NCI-H226 (cell line): ENCODE measurements at places on chromosomes 3 and 15.

DNA sequence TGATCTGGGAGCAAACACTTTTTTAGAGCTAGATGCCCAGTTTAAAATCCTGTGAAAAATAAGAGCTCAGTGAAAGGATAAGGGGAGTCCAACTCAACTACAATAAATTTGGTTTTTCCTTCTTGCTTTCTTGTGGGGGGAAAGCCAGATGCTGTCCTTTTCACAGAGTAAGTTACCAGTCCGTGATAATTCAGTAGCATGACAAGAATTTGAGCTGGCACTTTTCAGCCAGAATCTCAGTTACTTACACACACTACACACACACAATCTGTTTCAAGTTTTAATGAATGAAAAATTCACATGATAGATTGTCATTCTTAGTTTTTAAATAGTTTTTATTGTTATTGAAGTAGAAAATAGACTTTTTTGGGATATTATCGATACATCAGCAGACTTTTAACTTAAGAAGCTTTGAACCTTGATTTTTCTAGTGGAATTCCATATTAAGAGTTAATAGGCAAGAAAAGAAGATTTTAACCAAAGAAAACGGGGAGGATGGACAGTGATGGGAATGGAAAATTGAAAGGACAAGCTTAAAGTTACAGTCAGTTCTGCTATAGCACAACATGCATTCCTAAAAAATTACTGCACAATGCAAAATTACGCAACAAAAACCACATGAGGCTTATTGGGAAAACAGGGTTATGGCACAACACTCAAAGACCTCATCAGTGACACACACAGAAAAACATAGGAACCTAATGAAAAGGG lies 47.0 kb downstream of the PSMD6 start:
- DNase-seq, result peak; percentile 87

- no peak for DNase-seq
Observed at GRCh38 chr15:64035525-64035924, 10.8 kb downstream of the DAPK2 start.

DNA sequence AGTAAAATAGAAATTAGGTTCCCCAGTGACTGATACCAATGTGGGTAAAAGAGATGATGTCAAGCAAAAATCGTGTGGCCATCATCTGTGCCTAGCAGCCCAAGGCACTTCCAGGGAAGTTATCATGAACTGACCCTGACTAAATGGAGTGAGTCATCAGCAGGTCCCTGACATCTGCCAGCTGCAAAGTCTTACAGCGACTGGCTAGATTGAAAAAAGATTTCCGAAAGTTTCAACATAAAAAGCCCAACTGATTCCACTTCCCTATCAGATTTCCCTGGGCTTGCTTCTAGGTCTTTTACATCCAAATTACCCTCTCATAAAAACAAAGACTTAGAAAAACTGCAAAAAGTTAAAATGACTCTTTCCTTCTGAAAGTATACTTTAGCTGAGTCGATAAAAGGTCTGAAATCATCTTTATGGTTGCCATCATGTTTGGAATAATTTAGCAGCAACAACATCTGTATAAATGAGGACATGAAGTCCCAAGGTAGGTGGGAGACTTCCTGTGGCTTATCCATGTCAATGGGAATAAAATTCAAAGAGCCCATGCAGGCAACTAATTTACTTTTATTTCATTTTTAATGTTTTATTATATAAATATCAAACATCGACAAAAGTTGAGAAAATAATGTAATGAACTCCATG lies 342.8 kb downstream of the ERC2 start:
- DNase-seq, result peak; percentile 29

DNA sequence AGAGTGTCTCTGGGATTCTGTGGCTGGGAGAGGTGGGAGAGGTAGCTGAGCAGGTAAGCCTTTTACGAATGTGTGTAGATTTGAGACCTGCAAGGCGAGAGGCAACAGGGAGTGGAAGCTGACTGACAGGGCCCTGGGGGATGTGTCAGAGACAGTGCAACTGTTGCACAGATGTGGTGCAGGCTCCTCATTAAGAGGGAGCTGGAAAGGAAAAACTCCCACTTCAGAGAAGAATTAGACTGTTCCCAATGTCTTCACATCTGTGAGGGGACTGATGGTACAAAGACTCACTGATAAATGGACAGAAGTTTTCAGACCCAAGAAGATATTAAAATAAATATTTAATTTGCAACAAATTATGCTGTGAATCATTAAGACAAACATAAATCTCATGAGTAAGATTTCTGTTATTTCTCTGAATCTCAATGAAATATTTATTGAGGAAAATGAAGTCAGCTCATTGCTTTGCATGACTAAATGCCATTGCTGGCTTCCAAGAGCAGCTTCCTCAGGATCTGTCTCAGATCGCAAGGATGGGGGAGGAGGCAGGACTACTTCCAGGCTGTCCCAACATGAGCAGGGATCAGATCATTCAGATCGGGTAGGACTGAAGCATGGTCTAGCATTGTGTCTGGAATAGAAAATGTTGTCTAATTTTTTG lies 127.3 kb upstream of the ROPN1 start:
- DNase-seq, result no peak

- no peak for DNase-seq
Observed at GRCh38 chr15:69713726-69714559, 261.3 kb downstream of the RPLP1 start.

- no peak for DNase-seq
Observed at GRCh38 chr3:158916111-158916510, 114.3 kb downstream of the MFSD1 start.

- no peak for DNase-seq
Observed at GRCh38 chr15:62841269-62841628, 201.3 kb upstream of the TPM1 start.

- DNase-seq, result no peak
Observed at GRCh38 chr3:13500133-13500885, 20.2 kb downstream of the HDAC11 start.

GRCh38 chr15:50744601-50745000 lies 20.9 kb downstream of the SPPL2A start:
- no peak for DNase-seq

- DNase-seq, result no peak
Observed at GRCh38 chr15:60049948-60050347, 45.8 kb downstream of the FOXB1 start.

GRCh38 chr3:171700653-171701052 lies 109.6 kb downstream of the PLD1 start:
- DNase-seq, result no peak

DNA sequence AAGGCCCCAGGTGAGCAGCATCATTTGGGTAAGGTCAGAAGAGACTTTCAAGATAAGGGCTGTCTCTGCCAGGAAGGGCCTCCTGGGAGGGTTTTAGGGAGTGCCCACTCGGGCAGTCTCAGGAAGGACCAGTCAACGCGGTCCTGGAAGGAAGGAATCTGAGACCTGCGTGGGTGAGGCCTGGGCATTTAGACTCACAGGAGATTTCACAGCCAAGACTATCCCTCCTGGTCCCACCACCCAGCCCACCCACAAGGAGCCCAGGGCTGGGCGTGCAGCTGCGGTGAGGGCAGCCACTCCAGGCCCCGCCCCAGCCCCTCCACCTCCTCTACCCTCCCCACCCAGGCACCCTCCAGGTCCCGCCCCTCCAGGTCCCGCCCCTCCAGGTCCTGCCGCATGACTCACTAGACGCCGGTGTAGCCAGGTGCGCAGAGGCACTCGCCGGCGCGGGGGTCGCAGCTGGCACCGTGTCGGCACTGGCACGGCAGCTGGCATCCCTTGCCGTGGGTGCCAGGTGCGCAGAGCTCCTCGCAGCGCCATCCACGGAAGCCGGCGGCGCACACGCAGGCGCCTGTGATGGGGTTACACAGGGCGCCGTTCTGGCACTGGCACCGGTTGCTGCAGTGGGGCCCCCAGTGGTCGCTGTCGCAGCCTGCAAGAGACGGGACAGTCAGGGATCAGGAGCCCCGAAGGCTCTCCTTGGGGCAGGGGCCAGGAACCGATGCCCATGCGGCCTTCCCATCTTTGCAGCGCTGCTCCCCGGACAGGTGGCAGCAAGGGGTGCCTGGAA lies 112.7 kb downstream of the RAB11A start:
- DNase-seq, result peak; percentile 46

- peak; percentile 63 for DNase-seq
Observed at GRCh38 chr3:115146418-115147328, at the start of gene ZBTB20. Gene ZBTB20, minus strand, starts transcription at chr3:115147288.

DNA sequence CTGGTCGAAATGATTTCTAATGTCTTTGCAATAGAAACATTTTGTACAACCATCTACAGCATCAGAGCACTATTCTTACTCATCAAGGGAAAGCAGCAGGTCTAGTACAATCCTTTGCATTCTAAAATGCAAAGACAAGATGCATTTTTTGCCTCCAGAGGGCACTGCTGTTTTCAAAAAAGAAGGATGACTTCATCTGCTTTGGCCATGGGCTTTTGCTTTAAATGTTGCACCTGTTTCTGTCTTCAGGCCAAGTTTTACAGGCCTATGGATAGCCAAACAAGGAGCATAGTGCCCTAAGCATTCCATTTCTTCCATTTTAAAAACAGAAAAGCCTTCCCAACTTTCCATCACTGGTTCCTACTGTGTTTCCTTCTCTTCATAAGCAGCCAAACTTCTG lies 3.4 kb downstream of the PARP9 start:
- DNase-seq, result peak; percentile 37

DNA sequence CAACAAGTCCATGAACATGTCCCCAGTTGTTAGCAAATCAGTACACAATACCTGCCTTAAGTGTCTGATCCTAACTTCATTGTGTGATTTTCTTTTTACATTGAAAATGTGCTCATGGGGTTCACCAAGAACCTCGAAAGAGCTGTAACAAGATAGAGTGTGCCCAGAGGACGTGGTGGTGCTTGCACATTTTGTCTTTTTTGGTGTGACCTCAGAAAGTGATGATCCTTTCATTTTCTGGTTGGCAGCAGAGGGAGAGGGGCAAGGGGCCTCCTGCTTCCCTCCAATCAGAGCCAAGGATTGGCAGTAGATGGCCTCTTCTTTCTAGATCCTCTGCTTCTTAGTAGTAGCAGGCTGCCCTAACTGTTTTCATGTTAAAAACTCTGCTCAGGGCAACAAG lies 176.4 kb downstream of the OPA1 start:
- no peak for DNase-seq

GRCh38 chr3:13657660-13658435 lies 108.9 kb downstream of the FBLN2 start:
- DNase-seq, result peak; percentile 42

GRCh38 chr15:54518156-54518882 lies 540.1 kb downstream of the UNC13C start:
- DNase-seq, result no peak

GRCh38 chr3:43883729-43884396 lies 193.1 kb downstream of the ABHD5 start:
- no peak for DNase-seq

- peak; percentile 32 for DNase-seq
Observed at GRCh38 chr15:40929660-40930429, 705 bp downstream of the DLL4 start.

GRCh38 chr15:91866971-91867372 lies 13.5 kb downstream of the SLCO3A1 start:
- no peak for DNase-seq

- DNase-seq, result no peak
Observed at GRCh38 chr3:13703071-13703470, 154.1 kb downstream of the FBLN2 start.

DNA sequence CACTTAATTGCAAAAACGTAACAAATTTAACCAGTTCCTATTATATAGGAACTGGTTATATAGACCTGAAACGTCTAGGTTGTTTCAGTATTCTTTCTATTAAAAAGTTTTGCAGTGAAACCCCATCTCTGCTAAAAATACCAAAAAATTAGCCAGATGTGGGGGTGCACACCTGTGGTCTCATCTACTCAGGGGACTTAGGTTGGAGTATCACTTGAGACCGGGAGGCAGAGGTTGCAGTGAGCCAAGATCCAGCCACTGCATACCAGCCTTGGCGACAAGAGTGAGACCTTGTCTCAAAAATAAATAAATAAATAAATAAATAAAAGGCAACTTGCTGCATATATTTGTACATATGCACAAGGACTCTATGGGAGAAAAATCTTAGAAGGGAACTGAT lies 387.0 kb downstream of the TUSC7 start:
- no peak for DNase-seq

DNA sequence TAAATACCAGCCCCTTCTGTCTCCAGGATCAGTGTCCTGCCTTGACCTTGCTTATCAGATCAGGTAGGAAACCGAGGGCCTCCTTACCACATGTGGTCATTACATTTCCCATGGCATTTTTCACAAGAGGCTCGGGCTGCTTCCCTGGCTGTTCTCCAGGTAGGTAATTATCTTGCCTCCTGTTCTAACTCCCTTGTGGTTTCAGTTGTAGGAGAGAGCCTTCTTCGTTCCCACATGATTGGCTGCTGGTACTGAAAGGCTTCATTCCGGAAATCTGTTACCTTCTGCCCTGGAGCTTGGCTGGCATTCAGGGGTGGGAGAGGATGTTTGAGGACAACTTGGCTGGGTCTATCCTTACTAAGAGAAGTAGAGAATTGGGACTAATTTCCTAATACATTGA lies 46.8 kb upstream of the RORA start:
- peak; percentile 67 for DNase-seq

- DNase-seq, result peak; percentile 62
Observed at GRCh38 chr3:188948281-188948996, 223.3 kb upstream of the TPRG1 start.

DNA sequence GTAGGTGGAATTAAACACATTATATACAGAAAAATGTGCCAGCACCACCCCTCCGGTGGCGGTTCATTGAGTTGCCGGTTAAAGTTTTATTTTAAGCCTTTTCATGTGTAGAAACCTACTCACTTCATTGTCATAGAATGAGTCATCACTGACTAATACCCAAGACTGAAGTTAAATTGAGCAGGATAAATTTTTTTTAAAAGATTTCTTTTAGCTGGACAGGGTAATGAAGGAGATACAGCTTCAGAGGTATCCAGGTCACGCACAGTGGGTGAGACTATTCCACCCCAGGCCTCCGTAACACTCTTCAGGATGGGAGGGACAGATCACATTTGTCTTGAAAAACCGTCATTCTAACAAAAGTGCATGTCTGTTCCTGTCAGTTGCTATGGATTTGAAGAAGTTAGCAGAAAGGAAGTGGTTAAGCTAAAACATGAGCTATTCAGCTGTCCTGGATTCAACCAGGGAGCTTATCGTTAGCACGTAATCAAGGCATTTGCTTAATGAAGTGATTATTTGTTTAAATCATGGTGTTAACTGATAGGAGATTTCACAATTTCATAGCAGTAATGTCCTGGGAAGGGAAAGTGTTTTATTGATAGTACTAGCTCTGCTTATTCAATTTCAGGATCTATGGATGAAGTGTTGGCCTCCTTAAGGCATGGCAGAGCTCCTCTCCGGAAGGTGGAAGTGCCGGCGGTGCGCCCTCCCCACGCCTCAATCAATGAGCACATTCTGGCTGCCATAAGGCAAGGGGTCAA lies 23.4 kb downstream of the WHAMM start:
- DNase-seq, result peak; percentile 85

DNA sequence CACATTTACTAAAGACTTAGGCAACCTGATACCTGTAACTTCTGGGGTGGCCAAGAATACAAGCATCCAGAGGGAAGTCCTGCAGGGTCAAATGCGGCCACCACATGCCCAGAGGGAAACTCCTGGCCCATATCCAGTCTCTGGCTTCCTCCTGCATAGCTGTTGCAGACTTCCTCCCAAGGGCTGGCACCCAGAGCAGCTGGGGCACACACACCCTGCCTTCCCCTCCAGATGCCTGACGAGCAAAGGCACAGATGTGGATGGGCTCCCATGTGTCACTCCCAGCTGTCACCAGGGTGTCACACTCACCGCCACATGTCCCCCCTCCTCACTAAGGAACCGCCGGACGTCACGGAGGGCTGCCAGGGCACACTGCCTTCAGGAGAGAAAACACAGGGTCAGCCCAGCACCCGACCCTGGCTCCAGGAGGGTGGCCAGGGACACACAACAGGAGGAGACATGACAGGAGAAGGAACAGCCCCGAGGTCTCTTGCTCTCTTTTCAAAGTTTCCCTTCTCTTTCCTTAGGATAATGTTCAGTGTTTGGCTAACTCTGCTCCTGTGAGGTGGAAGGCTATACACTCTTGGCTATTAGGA lies 13.2 kb downstream of the PFKFB4 start:
- no peak for DNase-seq
